CD4-positive, alpha-beta T cell (primary cell): ENCODE measurements at places on chromosomes 4 and X.

DNA sequence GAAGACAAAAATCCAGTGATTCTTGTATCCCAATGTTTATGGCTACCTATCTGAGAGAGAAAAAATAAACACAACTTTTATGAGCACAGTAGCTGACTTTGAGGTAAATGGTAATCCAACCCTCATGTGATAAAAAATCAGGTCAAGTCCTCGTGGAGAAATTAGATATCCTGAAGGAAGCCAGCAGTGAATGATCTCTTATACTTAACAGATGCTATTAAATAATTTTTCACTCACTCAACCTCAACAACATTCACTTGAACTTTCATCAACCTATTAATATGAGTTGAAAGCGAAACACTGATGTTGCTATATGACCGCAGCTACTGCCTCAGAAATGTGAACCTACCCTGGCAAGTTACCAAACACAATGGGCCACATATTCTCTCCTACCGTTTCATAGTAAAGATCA lies 105.4 kb downstream of the GPC3 start:
- DNase-seq: no peak

- DNase-seq: no peak
Measured at GRCh38 chrX:38112566-38112965, 106.2 kb downstream of the SYTL5 start.

DNA sequence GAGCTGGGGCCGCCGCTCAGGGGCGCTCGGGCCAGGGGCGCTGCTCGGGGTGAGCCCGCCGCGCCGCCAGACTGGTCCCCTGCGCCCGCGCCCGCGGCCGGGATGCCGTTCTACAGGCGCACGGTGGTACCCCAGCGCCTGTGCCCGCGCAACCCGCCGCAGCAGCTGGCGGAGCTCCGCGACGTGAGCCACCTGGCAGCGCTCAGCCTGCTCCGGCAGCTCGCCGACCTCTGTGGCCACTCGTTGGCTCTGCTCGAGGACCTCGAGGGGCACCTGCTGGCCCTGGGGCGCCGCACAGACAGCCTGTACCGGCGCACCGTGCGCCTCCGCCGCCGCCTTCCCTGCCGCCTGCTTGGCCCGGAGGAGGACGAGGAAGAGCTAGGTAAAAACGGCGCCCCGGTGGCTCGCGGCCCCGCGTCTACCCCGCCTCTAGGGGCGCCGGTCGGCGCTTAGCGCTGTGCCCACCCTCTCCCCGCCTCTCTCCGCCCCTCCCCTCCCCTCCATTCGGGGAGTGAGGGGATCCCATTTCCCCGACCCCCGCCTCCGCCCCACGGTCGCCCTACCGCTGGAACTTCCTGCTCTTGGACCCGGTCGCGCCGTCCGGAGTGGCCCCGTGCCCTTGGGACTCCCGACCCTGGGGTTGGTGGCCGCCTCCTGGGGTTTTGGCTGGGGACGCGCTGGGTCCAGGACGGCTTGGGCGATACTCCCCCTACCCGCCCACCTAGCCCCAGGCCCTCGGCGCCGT lies 513 bp downstream of the NHSL2 start:
- DNase-seq: peak; percentile 25

DNA sequence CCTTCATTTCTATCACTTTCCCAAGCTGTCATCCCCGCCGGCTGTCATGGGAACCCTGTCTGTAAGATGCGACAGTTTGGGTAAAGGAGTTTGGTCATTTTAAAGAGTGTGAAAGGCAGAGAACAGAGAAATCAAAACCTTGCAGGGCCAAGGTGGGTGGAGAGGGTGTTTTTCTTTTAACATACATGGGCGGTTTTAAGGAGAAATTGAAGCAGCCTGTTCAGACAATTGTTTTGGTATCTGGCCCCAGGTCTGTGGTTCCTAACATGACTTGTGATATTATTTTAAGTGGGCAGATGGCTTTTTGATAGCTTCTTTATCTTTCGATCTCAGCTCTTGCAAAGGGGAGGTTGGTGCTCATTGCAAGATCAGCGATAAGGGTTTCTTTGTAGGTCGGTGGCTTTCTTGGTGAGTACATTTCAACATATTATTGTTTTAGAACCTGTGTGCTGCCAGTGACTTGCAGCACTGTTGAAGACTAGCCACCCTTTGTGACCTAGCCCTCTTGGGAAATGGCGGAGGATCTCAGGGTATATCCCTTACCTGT lies 3.7 kb downstream of the PPP1R3F start:
- no peak for DNase-seq

GRCh38 chr4:41454423-41454822 lies 83.5 kb upstream of the LIMCH1 start:
- no peak for DNase-seq

GRCh38 chr4:8380511-8381415 lies 59.8 kb downstream of the ACOX3 start:
- no peak for DNase-seq

DNA sequence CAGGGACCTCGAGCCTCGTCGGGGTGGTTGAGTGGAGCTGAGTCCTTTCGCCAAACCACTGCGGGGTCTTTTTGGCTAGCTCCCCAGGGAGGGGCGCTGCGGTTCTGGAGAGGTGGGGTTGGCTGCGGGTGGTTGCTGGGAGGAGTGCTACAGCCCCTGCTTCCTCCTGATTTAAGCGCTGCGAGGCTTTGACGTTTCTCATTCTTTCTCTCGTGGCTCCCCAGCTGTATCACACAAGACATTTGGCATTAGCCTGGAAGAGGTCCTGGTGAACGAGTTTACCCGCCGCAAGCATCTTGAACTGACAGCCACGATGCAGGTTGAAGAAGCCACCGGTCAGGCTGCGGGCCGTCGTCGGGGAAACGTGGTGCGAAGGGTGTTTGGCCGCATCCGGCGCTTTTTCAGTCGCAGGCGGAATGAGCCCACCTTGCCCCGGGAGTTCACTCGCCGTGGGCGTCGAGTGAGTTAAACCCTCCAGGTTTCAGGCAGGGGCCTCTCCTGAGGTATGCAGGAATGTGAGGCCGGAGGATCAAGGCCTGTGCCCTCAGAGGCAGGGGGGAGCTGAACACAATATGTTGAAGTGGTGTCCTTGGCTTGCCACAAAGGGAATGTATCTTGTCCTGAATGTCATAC lies 25.5 kb downstream of the ARHGAP36 start:
- DNase-seq: no peak

DNA sequence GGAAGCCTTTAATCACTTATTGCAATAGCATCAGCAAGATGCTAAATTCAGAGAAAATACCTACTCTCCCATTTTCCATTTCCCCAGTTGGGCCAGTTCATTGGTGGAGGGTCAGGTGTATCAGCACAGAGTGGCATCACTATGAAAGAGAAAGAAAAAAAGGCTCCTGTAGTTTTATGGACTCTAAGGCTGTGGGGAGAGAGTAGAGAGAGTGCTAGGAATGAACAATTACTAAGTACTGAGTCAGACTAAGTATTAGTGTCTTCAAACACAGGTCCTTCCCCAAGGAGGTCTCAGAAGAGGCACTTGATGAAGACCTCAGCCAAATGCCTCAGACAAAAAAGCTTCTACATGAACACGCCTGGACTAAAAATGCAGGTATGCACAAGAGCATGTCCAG lies 1061.9 kb downstream of the FSTL5 start:
- no peak for DNase-seq

DNA sequence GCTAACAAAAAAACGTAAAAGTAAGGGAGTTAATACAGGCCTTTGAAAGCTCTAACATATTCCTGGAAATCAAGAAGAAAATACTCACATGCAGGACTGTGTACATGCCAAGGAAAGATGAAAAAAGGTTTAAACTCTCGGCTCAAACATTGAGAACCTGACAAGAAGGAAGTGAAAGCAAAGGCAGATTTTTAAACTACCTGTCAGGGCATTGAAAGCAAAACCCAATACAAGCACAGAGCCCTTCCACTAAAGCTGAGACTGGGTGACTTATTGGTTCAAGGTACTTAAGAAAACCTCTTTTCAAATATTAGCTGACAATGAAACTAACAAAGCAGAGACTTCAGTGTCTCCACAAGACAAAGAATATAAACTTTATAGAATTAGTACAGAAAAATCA lies 313.0 kb upstream of the GRID2 start:
- no peak for DNase-seq

DNA sequence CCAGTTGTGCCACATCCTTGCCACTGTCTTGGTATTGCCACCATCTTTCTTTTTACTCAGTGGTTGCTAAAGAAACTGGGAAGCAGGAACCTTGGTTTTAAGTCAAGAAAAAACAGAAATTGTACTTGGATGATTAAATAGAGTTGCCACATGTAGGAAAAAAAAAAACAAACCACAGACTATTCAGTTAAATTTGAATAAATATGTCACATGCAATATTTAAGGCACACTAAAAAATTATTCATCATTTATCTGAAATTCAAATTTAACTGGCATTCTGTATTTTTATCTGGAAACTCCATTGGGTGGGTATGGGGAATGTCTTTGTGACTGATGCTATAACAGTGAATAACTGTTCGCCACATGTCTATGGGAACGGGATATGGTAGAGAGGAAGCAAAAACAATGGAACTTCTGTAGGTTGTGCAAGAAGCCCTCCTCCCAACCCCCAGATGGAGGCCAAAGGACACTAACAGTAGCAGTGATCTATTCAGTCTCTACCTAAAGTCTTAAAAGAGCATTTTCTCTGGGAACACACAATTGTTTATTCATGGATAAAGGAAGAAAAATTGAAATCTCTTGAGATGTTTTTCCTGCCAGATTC lies 57.0 kb upstream of the PLAC8 start:
- DNase-seq: no peak

DNA sequence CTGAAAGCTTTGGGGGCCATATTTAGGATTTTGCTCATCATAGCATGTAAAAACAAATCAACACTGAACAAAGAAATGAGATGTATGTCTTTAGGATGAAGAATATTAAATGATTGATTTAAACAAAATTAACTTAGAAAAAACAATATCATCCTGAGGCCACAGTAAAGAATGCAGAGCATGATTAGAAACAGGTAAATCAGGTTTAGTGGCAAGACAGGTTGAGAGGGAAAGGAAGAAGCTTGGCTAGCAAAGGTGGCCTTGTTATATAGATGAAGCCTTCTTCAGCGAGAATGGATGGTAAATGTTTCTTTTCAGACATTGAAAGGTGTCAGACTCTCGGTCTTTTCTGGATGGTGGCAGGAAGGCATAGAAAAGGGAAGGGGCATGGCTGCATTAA lies 11.9 kb upstream of the MAGEB16 start:
- DNase-seq: no peak

DNA sequence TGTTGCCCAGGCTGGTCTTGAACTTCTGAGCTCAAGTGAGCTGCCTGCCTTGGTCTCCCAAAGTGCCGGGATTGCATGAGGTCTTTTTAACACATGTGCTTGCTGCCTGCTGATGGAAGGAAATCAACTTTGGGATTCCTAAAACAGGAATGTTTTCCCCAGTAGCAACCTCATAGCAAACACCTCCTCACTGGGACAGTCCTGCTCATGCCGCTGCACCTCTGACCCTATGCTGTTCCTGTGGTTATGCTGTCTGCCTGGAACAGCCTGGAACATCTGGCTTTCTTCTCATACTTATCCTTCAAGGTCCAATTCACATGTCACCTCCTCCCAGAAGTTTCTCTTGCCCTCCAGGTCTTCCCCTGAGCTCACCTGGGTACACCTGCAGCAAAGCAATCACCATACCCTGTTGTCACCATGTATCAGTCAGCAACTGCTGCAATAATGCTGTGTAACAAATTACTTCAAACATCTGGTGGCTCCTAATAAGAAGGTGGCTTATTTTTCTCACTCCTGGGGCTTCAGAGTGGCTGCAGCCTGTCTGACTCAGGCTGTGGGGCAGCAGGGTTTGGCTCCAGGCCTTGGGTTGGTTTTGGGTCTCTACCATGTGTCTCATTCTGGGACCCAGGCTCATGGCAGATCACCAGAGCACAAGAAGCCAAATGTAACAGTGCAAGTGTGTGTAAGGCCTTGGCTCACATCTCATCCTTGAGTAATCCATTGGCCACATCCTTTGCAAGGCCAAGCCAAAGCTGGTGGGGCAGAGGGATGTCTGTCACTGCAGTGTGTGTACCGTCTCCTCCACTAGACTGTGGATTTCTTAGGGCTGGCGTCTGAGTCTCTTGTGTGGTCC lies 59.4 kb upstream of the SORCS2 start:
- no peak for DNase-seq

DNA sequence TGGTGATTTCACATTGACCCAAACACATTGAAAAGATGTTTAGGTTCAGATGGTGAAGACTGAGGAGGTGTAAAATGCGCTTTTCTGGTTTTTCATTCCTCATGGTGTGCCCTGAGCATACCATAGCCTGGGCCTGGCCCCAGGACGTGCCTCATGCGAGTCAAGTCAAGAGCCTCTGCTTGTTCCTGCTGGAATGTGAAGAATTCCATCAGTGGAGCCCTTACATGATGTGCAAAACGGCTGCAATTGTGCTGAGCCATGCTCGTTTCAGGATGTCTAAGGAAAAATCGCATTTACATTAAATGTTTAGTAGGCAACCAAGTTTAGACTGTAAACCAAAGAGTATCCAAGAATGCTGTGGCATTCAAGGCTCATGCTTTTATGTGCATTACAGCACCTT lies 34.9 kb downstream of the GYG2 start:
- DNase-seq: no peak

DNA sequence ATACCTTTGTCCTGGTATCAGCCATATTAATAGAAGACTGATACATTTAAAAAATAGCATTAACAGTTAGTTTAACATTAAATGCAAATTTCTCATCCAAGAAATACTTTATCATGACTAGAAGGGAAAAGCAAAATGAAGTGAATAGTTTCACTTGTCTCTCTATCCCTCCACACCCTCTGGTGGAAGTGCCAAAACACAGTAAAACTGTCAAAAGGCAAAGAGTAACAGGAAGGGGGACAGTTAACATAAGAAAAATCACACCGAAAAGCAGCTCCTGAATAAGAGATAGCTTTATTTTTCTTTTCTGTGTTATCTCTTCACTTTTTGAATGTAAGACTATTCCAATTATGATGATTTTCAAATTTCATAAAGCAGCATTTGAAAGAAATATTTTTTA lies 187.2 kb downstream of the FBXW7 start:
- DNase-seq: peak; percentile 37
